ENCODE measurements at places on chromosomes 3 and 15.

GRCh38 chr3:27596334-27596841 lies 112.2 kb upstream of the SLC4A7 start:
- DNase-seq: no peak

DNA sequence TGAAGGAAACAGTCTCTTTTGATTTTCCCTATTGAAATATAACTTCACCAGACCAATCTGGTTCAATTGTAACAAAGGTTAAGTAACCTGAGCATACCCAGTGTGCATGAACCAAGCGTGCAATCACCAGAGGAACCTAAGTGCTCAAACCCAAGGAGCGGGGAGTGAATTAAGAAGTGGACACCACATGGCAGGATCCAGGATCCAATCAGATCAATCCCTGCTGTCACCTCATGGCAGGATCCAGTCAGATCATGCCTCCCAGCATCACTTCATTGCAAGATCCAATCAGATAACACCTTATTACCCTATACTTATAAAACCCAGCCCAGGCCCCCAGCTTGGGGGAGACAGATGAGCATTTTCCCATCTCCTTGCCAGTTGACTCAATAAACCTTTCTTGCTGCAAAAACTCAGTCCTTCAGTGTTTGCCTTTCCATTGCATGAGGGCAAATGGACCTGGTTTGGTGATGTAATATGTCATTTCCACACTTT lies 38.9 kb upstream of the RNU6-1 start:
- DNase-seq: no peak

- DNase-seq: no peak
These were observed 2.9 kb upstream of the RAP2B start for GRCh38 chr3:153158961-153159735.

DNA sequence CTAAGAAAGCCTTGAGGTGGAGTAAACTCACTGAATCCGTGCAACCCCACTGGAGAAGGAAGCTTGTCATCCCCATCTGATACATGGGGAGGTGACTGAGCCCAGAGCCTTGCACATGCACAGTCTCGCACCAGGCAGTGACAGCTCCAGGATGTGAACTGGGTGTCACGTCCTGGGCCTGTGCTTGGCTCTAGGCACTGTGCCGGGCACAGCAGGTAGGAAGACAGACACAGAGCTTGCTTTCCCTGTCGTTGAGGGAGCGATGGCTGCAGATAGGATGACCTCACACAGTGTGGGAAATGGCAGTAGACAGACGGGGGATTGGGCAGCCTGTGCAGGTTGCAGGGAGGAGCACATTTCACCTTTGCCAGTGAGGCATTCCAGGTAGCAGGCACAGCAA lies 12.2 kb upstream of the ATP2B2 start:
- no peak for DNase-seq

DNA sequence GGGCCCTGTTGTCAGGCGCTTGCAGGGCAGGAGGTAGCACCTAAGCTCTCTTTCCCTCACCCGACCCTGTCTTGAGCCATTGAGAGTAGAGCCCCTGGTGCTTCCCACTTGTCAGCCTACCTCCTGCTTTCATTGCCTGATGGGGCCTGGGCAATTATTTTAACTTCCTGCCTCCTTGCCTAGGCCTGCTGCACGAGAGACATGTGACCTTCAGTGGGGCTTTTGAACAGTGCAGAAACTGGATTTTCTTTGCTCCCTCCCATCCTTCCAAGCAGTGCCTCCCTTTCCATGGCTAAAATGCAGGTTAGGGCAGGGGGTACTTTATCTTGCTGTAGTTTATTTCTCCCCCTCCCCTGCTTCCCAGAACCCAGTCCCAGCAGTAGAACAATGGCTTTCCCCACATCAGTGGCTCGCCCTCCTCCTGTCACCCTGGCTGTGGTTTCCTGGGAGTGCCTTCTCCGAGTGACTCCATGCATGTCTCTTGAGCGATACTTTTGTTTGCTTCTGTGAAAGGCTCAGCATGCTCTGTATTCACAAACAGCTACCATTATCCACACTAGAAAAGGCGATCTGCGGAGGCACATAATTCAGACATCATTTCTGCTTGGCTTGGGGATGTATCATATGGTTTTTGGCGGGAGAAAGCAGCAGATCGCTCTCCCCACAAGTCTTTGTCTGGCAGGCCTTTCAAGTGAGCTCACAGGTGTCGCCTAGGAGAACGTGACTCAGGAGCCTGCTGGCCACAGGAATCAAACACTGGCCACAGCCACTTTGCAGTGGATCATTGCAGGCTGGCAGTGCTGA lies 24.1 kb downstream of the PDIA5 start:
- DNase-seq: no peak

DNA sequence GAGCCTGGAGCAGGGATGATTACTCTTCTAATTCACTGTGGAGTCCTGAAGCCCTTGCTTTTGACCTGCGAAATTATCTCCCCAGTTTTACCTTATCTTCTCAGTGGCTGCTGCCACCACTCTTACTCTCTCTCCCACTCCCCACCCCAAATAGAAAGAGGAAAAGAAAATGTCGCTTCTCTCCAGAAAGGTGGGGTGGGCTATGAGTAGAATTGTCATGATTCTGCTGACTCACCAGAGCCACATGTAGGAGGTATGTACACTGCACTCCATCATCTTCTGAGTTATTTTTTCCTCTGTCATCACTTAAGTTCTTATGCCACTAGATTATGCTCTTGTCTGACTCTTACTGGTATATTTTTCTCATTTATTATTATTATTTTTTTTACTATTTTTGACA lies 43.9 kb upstream of the TMEM158 start:
- no peak for DNase-seq

- DNase-seq: no peak
These were observed 46.6 kb downstream of the DPP8 start for GRCh38 chr15:65470866-65471265.

DNA sequence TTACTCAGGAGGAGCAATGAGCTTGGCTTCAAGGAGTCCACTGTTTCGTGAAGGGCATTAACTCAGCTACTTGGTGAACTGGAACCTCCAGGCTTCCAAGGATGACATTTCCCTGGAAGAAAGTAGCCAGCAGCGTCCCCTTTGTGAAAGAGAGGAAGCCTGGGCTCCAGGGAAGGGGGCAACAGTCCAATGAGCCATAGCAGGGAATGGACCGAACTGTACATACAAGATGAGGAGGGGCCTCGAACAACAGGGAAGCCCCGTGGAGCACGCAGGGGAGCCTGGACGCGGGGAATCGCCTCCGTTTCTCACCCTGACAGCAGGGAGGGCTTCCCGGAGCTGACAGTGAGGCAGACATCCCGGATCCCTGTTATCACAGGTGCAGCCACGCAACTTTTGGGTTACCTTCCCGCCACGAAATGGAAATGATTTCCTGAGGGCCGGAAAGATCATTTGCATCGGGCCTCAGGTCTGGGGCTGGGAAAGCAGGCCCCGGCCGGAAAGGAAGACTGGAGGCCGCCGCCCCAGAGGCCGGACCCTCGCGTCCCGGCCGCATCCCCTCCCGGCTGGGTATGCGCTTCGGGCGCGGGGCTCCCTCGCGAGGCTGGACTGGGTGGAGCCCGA lies 475 bp upstream of the SPINT1 start:
- no peak for DNase-seq

DNA sequence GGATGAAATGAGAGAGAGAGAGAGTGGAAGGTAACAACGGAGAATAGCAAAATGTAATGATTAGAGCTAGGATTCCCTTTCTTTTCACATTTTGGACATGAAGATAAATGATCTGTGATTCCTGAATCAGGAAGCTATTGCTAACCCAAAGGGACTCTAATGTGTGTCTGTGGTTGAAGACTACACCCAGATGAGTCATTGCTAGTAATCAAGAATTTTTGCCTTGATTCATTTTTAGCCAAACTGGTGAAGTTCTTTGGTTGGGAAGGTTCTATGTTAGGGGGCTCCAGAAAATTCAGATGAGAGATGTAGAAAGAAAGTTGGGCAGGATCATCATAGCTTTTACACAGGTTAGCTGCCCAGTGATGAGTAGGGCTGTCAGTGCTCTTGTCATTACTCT lies 116.4 kb downstream of the DUT start:
- DNase-seq: no peak

DNA sequence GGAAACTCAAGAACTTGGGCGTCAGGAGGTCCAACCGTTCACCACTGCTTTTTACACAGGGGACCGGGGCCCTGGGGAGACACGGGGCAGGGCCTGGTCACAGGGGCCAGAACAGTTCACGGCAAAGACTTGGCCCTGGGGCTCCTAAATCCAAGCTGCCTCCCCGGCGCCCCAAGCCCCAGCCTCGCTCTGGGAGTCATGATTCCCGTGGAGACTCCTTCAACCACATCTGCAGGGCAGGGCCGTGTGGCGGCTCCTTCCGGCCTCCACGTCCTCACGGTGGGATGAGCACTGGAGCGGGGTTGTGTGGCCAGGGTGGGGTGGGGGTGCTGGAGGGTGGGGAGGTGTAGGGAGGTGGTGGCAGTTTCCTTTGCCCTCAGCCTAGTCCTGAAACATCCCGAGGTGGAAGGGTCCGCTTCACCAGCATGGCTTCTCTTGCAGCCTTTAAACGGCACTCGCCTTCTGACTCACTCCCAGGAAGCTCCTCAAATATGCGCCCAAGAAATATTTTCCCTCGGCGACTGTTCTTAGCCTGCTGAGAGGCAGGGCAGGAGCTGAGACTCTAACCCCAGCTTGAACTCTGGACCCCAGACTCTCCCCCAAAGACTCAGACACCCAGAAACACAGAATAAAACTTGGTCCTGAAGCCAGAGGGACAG lies 1.8 kb downstream of the MUC4 start:
- DNase-seq: no peak

GRCh38 chr3:52374173-52374572 lies 58.1 kb downstream of the DNAH1 start:
- DNase-seq: no peak

DNA sequence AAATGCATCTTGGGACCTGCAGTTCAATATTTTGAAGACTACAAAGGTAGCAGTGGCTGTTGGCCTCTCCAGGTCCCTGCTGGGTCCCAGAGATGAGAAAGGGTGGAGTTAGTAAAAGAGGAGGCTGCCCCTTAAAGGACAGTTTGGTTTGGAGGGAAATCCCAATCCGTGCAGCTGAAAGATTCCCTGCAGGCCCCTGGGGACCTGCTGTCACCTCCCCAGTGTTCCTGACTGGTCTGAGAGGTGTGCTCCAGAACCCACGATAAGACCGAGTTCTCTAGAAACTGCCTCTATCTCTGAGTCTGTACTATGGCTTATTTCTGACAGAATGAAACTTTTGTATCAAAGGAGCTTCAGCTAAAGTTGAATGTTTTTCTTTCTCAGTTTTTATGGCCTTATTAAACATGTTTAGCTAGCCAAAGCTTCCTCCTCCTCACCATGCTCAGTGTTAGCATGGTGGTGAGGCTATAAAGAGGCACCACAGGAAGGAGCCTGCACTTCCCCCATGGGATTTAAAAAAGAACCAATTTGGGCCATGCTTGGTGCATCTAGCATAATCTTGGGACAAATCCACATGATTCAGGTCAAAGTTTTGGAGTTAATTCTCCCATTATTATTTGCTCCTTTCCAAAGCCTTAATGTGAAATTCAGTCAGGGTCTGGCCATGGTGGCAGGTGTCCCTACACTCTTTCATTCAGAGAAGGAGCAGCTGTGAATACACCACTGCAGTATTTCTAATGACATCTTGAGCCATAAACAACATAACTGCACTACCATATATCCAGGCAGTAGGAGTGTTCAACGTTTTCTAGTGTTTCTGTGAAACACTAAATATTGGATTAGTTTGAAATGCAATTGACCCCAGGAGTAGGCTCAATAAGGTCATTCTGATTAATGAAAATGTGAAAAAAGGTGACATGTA lies 74.4 kb downstream of the ATP1B3 start:
- DNase-seq: no peak

GRCh38 chr3:41323467-41324155 lies 124.3 kb downstream of the CTNNB1 start:
- DNase-seq: no peak

GRCh38 chr3:17088017-17088416 lies 203.3 kb downstream of the PLCL2 start:
- no peak for DNase-seq

DNA sequence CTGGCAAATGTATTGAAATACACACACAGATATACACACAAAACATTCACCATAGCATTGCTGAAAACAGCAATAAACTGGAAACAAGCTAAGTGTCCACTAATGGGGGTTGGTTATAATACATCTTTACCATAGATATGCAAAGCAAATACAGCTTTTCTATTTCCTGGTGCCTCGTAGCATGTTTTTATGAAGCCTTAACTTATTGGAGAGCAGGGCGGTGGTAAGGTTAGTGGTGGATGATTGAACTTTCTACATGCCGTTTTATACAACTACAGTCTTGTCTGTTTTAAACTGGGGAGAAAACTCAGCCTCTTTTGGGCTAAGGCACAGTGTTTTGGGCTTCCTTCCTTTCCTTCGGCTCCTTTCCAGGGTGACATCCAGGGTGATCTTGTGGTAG lies 104.5 kb downstream of the NR2F2 start:
- DNase-seq: no peak

DNA sequence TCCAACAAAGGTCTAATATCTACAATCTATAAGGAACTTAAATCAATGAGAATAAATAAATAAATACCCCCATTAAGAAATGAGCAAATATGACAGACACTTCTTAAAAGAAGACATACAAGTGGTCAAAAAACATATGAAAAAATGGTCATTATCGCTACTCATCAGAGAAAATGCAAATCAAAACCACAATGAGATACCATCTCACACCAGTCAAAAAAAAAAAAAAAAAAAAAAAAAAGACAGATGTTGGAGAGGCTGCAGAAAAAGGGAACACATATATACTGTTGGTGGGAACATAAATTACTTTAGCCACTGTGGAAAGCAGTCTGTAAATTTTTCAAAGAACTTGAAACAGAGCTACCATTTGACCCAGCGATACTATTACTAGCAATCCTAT lies 31.6 kb upstream of the OR5H6 start:
- DNase-seq: no peak

- DNase-seq: no peak
These were observed 353.7 kb downstream of the RSL24D1 start for GRCh38 chr15:54843006-54843405.

DNA sequence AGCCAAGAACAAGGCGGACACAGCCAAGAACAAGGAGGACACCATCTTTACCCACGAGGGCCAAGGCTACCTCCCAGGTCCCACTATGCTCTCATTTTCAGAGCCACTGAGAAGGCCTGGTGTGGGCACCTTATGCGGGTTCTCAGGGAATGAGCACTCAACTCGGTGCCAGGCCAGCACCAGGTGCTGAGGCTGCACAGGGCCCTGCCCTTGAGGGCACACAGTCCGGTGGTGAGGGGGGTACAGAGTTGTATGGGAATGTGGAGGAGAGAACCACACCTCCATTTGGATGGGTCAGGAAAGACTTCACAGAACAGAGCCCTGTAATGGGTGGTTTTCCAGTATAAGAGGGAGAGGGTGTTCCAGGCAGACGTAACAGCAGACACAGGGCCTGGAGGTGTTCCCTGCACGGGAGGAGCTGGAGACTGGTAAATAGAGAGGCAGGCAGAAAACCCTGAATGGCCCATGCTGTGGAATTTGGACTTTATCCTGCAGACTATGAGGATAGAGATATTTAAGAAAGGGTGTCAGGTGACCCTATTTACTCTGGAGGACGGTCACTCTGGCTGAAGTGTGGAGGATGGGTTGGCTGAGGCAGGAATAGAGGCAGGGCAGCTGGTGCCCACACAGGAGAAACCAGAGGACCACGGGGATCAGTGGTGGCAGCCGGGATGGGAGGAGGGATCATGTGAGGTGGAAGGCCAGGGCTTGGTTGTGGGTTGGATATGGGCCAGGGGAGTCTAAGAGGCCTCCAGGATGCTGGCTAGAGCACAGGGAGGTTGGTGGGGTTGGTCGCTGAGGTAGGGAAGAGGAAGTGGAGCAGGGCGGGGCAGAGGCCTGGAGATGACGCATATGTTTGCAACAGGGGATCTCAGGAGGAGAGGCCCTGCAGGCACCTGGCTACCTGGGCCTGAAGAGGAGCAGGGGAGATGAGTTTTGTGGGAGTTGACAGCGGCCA lies 34.6 kb downstream of the CRABP1 start:
- DNase-seq: no peak
